HFF-Myc (cell line): ENCODE measurements at places on chromosomes 3 and 15.

- no peak for DNase-seq
Measured at GRCh38 chr3:13045904-13046568, 27.2 kb downstream of the IQSEC1 start.

DNA sequence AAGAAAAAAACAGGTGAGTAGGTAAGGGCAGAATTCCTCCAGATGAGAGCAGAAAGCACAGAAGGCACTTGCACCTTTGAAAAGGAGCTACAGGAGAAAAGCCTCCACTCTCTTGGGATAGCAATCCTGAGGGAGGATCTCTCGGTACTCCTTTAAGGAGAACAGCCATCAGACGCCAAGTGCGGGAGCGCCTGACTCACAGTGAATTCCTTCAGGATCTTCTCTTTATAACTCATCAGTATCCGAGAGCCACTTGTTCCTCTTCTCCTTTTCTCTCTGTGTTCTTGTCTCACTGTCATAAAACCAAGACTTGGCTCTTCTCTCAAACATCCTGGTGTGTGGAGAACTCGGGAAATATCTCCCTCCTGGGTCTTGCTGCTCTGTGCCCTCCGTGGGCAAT, 10.1 kb upstream of the GOLGA8J start:
- DNase-seq = no peak

- no peak for DNase-seq
Measured at GRCh38 chr3:39592311-39593050, 125.0 kb downstream of the MOBP start.

DNA sequence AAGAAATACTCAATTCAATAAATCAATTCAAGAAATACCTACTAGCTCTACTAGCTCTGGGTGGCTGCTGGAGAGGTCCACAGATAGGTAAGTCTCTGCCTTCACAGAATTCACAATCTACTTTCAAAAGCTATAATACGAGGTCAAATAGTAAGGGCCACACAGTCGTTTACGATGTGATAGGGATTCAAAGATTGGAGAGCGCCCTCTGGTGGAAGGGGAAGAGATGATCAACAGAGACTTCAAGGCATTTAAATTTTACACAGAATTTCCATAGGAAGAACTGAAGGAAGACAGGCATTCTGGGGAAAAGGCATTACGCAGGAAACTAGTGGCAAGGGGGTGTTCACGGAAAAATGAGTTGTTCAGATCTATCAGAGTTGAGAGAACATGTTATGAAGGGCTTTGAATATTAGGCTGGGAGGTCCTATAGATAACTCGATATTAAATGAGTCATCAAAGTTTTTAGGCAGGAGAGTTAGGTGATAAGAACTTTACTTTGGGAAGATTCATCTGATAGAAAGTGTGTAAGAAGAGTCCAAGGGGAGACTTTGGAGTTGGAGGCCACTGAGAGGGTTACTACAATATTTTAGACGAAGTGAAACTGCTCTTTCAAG, 128.8 kb downstream of the FRMD5 start:
- peak; percentile 32 for DNase-seq

DNA sequence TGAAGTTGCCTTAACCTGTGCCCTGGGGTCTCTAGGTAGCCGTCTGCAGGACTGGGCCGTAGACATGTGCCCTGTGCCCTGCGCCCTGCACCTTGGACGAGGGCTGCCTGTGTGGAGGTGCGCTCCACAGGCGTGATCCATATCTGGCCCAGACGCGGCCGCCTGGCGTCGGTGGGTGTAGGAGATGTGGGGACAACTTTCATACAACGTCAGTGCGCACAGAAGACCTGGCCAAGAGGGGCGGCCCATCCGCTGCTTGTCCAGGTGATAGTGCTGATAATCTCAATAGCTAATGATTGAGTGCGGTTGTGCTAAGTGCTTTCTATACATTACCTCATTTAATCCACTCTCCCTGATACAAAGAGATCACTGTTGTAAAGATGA, 665 bp upstream of the RASGRP1 start:
- no peak for DNase-seq

DNA sequence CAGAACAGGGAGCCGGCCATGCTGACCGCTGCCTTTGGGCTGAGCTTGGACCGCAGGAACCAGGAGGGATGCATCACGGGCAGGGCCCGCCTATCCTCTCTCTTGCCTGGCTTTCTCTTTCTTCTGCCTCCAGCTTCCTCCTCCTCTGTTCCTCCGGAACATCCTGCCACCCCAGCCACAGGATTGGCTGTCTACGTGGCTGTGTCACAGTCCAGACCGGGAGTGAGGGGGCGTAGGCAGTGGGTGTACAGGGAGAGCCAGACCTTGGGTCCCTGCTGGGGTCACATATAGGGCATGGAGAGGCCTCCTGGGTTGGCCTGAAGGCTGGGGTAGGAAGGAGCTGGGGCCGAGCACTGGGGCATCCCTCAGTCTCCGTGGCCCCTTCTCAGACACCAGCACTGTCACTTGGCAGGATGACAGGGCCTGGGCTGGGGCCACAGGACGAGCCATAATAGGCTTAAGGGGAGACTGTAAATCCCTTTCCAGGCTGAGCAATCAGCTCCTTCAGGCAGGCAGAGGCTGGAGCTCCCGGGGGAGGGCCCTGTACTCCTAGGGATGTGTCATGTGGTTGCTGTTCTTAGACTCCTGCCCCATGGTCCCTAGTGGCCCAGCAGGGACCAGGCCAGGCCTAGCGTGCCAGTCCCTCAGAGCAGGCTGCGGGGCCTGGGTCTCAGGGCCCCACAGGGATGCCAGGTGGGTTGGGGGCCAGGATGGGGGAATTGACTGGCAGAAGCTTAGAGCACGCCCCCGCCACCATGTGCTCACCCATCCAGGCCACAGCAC, 25.4 kb downstream of the LINGO1 start:
- DNase-seq = no peak
